ENCODE measurements at places on chromosomes 11 and 22. TPM values are rescaled to one million over a fixed set of nuclear protein-coding genes. Genes with fewer than 3 reads are reported as not detected.

DNA sequence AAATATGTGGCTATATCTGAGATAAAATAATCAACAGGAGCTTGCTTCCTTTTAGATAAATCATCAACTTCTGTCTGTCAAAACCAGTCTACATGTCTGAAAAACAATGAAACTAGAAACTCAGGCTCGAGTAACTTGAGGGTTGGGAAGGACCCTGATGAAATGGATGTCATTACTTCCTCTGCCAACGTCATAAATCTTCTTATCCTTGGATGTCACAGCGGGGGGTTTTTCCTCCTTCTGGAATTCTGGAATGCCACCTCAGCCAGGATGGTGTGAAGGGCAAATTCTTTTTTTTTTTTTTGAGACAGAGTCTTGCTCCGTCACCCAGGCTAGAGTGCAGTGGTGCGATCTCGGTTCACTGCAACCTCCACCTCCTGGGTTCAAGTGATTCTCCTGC is 13.4 kb downstream of the LGR4 start:
- no peak for DNase-seq

DNA sequence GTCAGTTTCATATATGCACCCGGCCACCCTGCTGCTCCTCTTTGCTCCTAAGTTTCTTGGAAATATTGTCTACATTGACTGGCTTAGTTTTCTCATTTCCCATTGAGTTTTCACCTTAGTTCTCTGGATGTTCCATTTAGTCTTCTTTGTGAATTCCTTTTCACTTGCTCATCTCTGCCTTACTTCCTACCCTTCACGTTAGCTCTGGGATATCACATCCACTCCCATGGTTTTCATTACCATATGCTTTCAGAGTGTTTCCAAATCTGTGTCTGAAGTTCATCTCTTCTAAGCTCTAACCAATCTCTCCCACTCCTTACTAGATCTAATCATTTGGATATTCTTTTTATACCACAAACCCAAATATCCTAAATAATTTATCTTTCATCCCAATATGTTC is 226.4 kb downstream of the FAM76B start:
- no peak for DNase-seq

- no peak for DNase-seq
Measured at GRCh38 chr11:92460213-92460612, 235.6 kb downstream of the FAT3 start.

- no peak for DNase-seq
Measured at GRCh38 chr11:128480066-128480465, 107.3 kb downstream of the ETS1 start.

GRCh38 chr11:123601136-123601535 is 53.3 kb downstream of the SCN3B start:
- DNase-seq = no peak

- no peak for DNase-seq
Measured at GRCh38 chr22:19718456-19719049, 4.2 kb downstream of the SEPTIN5 start.

DNA sequence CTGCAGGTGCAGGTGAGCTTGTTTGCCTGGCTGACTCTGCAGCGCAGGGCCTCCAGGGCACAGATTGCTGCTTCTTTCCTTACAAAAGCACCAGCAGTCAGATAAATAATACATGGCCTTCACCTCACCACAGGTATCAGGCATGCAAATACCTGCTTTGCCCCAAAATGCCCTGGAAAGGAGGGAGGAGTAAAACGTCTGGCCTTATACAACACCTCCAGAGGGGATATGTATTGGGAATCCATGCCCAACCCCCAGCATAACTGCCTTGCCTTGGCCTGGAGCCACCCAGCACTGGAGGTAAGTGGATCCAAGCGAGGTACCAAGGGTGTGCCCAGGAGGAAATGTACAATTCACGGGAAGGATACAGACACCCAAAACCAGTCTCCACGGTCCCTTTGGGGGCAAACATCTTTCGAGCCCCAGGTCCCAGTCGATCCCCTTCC is 860 bp downstream of the TMEM184B start:
- DNase-seq = no peak

DNA sequence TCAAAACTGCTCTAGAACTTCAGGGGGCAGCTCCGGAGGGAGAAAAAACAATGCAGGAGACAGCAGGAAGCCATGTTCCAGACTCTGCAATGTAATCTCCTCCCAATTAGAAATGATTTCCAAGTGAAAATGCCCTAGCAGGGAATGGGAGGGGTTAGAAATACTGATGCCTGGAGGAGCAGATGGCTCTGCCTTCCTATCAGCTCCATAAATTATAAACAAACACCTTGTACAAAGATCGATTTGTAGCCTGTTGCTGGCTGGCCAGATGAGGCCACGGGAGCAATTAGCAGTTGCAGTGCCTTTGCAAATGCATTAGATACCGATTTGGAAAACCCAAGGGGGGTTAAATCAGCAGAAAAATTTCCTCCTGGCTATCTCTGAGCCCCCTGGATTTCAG is 46.6 kb upstream of the CHRM4 start:
- DNase-seq = no peak

DNA sequence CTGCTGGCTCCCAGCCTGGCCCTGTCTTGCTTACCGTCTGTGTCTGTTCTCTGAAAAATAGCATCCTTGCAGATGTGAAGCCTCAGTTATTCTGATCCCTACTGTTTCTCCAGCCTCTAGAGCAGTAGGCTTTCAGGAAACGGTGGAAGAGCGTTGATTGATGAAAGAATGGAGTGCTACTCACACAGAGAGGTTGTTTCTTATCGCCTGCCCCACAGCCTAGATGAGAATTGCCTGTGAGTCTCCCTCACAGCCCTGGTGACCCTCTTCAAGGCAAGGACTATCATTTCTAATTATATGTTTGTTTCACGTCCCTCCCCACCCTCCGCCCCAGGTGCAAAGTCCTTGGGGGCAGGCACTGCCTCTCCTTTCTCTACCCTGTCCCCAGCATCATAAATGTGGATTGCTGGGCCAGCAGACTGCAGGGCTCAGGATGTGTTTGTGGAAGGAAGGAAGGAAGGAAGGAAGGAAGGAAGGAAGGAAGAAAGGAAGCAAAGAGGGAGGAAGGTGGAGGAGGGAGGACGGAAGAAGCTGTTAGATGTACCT is 575.3 kb upstream of the B3GAT1 start:
- no peak for DNase-seq

DNA sequence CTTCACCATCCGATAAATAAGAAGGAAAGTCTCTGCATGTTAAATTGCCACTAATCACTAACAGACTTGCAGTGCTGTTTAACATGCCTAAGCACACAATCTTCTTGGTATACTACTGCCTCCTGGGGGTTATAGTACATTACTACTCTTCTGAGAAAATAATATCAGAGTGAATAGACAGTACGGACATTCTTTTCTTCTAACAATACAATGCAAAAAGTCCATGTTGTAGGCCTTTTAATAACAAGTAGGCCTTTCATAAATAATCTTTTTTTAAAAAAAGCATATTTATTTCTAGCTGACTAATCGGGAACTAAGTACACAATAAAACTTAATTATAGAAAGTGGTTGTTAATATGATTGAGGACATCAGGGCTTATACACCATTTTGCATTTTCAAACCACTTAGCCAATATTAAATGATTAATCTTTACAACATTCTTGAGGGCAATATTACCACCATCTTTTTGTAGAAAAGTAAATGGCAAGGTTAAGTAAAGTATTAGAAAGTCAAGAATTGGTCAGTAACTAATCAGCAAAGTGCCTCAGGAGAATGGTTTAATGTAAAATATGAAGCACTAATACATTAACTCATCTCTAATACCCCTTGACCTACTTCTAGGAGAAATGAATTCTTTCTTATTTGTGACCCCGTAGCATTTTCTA is 84.7 kb downstream of the TTC28 start:
- DNase-seq = no peak

- no peak for DNase-seq
Measured at GRCh38 chr11:8178297-8178696, 9.5 kb upstream of the RIC3 start.

DNA sequence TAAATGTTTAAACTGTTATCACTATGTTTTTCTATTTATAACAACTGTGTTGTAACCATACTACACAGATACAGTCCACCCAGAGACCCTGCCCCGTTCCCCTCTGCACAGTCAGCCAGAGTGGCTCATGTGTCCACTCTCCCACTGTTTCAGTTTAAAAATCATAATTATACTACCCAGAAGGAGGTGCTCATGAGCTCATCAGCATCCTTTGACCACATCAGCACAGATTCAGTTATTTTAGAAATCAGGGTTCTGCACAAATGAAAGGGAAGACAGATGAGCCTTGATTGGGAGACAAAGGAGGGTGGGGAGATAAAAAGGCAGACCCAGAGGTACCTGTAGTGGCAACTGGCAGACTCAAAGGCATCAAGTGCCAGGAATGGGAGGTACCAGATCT is 124.3 kb downstream of the RCN1 start:
- DNase-seq = no peak

DNA sequence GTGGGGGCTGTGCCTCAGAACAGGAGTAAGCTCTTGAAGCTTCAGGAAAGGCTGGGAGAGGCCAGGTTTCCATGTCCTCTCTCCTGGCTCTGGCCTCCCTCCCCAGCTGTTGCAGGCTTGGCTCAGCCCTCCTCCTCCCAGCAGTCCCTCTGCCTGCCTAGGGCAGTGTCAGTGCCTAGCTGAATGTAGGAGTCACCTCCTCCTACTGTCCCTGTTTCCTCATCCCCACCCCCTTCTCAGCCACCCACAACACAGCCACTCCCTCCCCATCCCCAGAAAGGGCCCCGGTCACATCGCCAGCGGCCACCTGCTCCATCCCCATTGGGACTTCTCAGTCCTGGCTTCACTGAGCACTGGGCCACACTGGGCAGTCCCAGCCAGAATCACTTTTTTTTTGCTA is 2.9 kb upstream of the FBLN1 start:
- DNase-seq = no peak

DNA sequence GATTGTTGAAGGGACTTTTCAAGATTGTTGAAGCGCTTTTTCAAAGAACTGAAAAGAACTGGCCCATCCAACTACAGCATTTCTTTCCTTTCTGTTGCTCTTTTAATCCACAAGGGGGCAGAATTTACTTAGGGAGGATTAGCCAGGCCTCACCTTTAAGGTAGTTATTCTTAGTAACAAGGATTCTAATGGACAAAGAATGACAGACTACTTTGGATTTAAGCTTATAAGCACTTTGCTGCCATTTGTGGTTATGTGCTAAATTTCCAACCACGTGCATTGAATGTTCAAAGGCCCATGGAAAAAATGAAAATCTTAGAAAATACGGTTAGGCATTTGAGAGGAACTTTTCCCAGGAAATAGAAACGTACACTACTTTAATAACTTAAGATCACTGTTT is 49.5 kb upstream of the HSPA8 start:
- DNase-seq = no peak

DNA sequence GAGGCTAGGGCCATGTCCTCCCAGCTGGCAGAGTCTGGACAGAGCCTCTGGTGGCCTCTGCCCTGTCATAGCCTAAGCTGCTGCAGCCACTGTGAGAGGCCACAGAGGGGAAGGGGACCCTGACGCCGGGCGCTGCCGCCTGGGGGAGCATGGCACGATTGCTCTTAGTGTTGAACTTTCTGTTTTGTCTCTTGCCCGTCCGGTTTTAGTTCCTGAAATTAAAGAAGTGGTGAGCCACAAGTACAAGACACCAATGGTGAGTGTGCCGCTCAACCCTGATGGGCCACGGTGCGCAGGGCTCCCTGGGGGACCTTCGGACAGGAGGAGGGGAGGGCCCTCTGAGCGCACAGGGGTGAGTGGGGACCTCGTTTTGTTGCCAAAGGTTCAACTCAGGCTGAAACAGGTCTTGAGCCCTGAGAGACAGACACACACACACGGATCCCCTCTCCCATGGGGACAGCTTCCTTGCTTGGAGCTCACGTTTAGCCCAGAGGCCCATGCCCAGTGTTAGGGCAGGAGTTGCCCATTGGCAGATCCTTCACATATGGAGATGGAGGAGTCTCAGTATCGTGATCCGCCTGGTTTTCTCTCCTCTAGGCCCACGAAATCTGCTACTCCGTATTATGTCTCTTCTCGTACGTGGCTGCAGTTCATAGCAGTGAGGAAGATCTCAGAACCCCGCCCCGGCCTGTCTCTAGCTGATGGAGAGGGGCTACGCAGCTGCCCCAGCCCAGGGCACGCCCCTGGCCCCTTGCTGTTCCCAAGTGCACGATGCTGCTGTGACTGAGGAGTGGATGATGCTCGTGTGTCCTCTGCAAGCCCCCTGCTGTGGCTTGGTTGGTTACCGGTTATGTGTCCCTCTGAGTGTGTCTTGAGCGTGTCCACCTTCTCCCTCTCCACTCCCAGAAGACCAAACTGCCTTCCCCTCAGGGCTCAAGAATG is 23.8 kb downstream of the MYBPC3 start:
- DNase-seq = no peak

GRCh38 chr11:10982704-10983510 is 125.1 kb upstream of the ZBED5 start:
- no peak for DNase-seq

DNA sequence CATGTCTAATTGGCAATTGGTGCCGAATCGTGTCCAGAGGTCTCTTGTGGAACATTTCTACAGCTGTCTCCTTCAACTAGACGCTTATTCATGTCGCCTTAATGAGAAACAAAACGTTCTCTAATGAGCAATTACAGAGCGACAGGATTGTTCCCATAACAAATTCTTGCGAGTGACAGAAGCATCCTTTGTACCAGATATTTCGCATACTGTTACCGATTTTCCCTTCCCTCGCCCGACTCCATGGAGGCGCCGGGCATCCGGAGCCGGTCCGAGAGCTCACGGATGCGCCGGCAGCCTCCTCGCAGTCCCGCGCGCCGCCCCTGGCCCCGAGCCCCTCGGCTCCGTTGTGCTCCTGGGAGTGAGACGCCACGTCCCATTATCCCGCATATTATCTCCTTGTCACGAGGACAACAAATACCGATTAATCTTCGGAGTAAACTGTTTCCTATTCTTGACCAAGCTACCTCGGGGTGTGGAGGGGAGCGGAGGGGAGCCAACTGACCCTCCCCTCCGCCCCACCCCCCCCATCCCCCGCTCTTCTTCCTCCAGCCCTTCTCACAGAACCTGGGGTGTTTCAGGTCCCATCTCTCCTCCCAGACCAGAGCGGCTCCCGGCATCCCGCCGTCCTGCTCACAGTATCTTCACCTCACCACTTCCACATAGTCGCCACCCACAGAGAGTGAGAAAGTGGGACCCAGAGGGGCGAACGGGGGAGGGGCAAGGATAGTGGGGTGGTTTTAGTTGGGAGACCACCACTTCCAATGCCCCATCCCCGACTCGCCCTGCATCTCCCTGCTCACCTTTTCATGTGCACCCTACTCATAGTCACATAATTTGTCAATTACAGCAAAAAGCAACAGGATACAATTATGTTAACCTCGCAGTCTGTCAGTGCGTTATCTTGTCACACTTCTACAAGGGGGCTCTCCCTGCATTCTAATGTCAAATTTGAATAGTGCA is 11.4 kb downstream of the PAX6 start:
- no peak for DNase-seq

GRCh38 chr22:30905696-30906341 is 62.8 kb downstream of the MORC2 start:
- DNase-seq = no peak

GRCh38 chr11:10898763-10899025 is 40.8 kb upstream of the ZBED5 start:
- DNase-seq = no peak

GRCh38 chr11:119683783-119684182 is 45.2 kb downstream of the NECTIN1 start:
- no peak for DNase-seq

The MPZL3 gene
- 1.7 TPM for total RNA-seq

The TSSK2 gene
- total RNA-seq = not detected

The EXPH5 gene
- total RNA-seq = 0.87 TPM

The LRRN4CL gene
- 88.9 TPM for total RNA-seq

The GAB4 gene
- total RNA-seq = not detected

The HBG2 gene
- not detected for total RNA-seq

The CNIH2 gene
- total RNA-seq = 0.55 TPM
